ENCODE measurements at places on chromosomes 12 and 14.

GRCh38 chr12:16605642-16606116 is 283 bp downstream of the LMO3 start:
- peak; percentile 11 for DNase-seq

- peak; percentile 11 for DNase-seq
Observed at GRCh38 chr12:80154261-80154660, 54.9 kb downstream of the OTOGL start.

DNA sequence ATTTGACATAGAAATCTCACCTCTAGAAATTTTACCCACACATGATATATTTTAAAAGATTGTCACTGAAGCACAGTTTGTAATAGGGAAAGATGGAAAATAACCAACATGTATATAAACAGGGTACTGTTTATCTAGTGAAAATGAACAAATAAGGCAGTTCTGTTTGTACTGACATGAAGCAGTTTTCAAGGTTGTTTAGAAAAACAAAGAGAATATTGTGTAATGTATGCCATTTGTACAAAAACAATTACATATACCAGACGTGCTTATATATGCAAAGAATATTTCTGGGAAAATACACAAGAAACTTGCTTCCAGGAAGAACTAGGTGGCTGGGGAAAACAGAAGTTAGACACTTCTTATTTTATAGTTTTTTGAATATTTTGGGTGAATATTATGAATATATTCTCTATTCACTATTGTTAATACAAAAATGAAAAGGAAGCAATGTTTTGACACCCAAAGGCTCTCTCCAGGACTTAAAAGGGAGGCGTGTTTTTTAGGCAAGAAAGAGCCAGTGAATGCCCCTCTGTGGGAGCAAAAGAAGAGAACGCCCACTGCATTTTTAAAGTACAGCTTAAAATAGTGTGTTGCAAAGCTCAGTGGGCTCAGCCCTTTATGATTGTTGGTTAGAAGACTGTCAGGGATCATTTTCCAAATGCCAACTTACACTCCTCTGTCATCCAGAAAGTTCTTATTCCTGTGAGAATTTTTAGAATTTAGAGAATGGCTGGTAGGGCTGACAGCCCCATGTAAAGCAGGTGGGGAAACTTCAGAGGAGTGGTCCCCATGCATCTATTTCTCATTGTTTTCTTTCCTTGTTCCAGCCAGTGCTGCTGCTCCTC is 59.6 kb upstream of the FERMT2 start:
- peak; percentile 10 for DNase-seq

- DNase-seq = no peak
Observed at GRCh38 chr12:112665958-112666357, 125.6 kb upstream of the RPH3A start.

- DNase-seq = peak; percentile 6
Observed at GRCh38 chr12:129607301-129607700, 296.5 kb downstream of the TMEM132D start.

GRCh38 chr14:81392976-81393643 is 7.0 kb downstream of the STON2 start:
- no peak for DNase-seq

- DNase-seq = peak; percentile 19
Observed at GRCh38 chr14:95597784-95598211, 62.9 kb downstream of the GLRX5 start.

GRCh38 chr12:69028941-69029729 is 96.2 kb upstream of the CPM start:
- peak; percentile 23 for DNase-seq
